ENCODE measurements at places on chromosomes 12 and 14. TPM values are rescaled to one million over a fixed set of nuclear protein-coding genes. Genes with fewer than 3 reads are reported as not detected.

The RTN1 gene
- 8.6 TPM for total RNA-seq

GRCh38 chr14:67319142-67319541 is 40.5 kb downstream of the ATP6V1D start:
- DNase-seq, result no peak

The DPF3 gene
- 4.0 TPM for total RNA-seq

The DEGS2 gene
- 10.5 TPM for total RNA-seq

GRCh38 chr14:105641075-105641937 is 114.9 kb downstream of the TMEM121 start:
- DNase-seq, result no peak

The PTPRB gene
- total RNA-seq, result 9.9 TPM

The CLEC2B gene
- 4.2 TPM for total RNA-seq

DNA sequence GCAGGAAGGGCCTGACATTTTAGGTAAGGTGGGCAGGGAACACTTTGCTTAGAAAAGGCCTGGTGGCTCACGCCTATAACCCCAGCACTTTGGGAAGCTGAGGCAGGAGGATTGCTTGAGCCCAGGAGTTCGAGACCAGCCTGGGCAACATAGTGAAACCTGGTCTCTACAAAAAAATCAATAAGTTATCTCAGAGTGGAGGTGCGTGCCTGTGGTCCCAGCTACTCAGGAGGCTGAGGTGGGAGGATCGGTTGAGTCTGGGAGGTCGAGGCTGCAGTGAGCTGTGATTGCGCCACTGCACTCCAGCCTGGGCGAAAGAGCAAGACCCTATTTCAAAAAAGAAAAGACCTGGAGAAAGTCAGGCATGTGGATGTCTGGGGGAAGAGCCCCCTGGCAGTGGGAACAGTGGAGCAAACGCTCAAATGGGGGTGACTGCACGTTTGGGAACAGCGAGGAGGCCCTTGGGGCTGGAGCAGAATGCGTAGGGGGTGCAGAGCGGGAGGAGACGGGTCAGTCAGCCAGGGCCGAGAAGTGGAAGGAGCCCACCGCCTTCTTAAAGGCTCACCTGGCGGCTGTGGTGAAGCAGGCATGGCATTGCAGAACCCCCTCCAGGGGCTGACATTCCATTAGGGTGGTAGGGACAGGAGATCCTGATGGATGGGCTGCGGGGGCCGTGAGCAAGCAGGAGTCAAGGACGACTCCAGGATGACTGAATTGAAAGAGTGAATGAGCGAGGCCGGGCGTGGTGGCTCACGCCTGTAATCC is 6.2 kb upstream of the KIF26A start:
- no peak for DNase-seq

DNA sequence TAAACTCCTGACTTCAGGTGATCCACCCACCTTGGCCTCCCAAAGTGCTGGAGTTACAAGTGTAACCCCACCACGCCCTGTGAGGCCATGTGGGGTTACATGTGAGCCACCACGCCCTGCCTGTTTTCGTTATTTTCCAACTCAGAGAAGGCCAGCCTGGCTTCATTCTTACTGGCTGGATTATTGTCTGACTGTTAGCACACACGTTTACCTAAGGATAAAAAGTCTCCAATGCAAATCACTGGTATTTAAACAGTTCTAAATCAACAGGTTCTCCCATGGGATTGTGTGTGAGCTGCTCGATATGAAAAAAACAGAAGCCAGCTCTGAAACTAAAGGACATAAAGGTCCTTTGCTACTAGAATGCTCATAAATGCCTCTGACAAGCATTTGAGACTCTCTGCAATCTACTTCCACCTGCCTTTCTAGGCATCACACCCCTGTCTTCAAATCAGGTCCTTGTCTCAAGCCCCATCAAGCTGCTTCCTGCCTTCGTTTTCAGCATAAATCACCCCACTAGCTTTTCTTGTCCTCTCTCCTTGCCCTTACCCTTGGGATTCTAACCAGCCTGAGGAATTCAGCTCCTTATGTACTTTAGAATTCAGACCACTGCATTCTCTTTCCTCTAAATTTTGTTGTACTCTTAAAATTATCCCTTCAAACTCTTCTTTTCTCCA is 265.0 kb downstream of the DUSP6 start:
- peak; percentile 21 for DNase-seq

The FAM186B gene
- total RNA-seq, result not detected

DNA sequence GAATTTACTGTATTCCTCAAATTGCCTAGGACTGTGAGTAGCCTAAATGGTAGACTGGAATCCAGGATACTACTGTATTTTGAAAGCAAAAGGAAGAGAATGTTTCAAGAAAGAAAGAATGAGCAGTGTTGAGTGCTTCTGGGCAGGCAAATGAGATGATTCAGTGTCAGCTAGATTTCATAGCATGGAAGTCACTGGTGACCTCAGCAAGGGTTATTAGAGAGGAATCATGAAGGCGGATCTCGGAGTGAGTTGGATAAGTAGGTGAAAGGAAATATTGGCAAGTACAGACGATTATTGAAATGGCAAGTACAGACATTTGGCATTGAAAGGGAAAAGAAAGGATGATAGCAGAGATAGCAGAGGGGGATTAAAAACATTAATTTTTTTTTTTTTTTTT is 27.1 kb downstream of the VRK1 start:
- no peak for DNase-seq

The ADAM21 gene
- total RNA-seq, result 0.52 TPM

GRCh38 chr14:22477569-22478194 is 111.3 kb downstream of the DAD1 start:
- DNase-seq, result no peak

GRCh38 chr14:26323869-26324268 is 274.0 kb downstream of the NOVA1 start:
- DNase-seq, result no peak

The ITFG2 gene
- 32.4 TPM for total RNA-seq

GRCh38 chr12:3538466-3539030 is 47.5 kb downstream of the PRMT8 start:
- DNase-seq, result peak; percentile 27

The ATG2B gene
- total RNA-seq, result 51.7 TPM

- no peak for DNase-seq
These were observed 12.9 kb downstream of the LRIG3 start for GRCh38 chr12:58907391-58907790.

The RASSF8 gene
- total RNA-seq, result 19.1 TPM

The MFAP5 gene
- total RNA-seq, result 17.9 TPM

GRCh38 chr12:17016116-17016864 is 410.3 kb upstream of the LMO3 start:
- DNase-seq, result no peak

The EEA1 gene
- total RNA-seq, result 5.9 TPM

The GLT1D1 gene
- total RNA-seq, result not detected

The CLEC4A gene
- total RNA-seq, result not detected

- DNase-seq, result no peak
These were observed 8.8 kb upstream of the KRT74 start for GRCh38 chr12:52582486-52582885.

DNA sequence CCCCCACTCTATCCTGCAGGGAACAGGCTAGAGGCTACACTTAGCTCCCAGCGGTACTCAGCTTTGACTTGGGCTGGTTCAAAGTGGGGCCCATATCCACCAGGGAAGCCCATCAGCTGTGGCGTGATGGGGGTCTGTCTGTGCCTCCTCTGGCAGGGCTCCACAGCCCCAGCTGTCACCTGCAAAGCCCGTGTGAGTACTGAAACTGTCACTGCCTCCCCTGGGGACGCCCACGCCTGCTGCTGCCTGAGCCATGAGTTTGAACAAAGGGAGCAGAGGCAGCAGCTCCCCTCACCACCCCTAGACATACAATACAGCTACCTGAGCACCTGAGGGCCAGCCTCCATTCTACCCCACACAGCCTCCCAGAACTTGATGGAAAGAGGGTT is 5.0 kb downstream of the REM2 start:
- DNase-seq, result no peak

DNA sequence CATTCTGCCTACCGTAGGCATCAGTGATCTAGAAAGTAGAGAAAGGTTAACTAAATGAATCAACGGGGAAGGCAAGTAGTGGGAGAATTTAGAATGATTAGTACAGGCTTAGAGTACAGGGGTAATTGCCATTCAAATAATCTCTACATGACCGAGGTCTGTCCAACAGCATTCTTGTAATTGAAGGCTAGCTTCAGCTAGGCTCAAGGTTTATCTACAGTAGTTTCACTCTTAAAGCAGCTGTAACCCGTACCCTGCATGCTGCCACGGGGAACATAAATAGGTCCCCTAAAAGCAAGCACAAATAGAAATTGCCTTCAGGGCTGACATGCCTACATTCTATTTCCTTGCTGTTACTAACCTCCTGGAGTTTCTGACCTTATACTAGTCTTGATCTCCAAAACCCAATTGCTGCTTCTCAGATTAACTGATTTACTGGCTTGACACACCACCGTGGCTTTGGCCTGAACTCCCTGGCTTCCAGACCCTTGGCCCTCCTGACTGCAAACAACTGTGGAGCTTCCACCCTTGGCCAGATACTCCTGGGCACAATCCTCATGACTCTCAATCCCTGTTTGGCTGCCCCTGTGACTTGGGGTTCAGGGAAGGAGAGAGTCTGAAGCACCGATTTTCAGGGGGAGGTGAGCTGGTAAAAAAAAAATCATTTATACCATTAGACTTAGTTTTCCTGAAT is 242.1 kb upstream of the FOXN3 start:
- DNase-seq, result no peak

DNA sequence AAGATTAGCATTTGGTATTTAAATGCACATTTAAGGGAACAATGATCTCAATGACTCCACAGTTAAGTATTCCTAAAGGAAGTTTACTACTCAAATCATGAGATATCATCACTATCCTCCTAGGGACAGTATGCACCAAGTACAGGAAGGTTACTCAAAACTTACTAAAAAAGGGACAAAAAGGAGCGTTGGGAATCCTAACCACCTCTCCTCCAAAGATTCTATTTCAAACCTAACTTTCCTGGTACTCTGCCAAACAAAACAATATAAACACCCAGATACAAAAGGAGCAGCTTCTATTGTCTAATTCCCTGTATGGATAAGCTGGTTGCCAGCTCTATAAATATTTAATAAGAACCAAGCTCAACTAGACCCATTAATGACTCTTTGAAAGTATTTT is 377.7 kb downstream of the NUAK1 start:
- DNase-seq, result no peak

DNA sequence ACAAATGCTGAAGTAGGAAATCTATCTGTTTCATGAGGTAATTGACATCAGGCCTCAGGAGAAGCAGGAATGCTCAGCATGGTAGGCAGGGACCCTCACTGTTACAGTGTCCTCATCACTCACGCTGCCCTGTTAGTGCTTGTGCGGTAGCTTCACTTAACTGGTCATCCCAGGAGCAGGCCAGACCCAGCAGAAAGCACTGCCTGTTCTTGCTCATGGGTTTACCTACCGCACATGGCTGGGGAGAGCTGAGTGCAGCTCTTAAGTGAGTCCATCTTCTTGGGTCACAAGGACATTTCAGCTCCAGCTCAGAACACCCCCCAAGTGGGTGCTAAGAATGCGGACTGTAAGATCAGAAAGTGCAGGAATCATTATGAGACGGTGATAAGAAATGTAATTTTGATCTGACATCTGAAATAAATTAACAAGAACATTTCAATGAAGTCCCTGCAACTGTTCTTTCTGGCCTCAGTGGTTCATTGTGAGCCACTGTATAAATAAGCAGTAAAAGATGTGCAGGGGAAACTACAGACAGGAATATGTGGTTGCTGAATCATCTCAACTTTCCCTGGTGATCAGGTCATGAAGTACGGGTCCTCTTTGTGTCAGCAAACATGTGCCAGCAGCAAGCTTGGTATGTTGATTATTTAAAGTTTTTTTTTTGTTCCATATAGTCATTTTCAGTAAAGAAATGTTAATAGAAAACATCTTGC is 757.7 kb upstream of the TMEM132C start:
- DNase-seq, result no peak

DNA sequence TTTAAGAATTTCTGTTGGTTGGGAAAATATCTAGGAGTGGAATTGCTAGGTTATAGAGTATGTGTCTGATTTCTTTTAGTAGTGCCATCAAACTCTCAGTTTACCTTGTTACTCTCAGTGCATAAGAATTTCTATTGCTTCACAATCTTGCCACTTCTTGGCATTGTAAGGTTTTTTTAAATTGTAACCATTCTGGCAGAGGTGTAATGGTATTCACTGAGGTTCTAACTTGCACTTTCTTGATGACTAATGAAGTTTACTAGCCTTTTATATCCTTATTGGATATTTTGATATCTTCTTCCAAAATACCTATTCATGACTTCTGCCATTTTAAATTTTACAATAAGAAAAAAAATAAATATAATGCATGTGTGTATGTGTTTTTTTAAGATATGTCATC is 478.0 kb downstream of the NAV3 start:
- DNase-seq, result no peak

- no peak for DNase-seq
These were observed 46.5 kb downstream of the ST8SIA1 start for GRCh38 chr12:22287776-22288621.

DNA sequence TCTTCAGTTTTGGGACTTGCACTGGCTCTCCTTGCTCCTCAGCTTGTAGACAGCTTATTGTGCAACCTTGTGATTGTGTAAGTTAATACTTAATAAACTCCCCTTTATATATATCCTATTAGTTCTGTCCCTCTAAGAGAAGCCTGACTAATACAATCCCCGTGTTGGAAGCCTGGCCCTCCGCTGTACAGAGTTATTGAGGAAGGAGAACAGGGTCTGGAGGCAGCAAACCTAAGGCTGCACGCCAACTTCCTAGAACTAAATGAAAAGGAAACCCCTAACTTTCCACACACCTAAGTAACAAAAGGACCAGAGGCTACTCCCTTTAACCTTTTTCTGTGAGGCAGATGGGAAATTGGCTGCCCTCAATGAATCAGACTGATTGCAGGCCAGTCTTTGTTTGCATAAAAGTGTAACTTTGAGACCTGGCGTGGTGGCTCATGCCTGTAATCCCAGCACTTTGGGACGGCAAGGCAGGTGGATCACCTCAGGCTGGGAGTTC is 42.6 kb upstream of the LIMA1 start:
- no peak for DNase-seq

GRCh38 chr12:125856896-125857295 is 791.7 kb downstream of the AACS start:
- DNase-seq, result no peak

DNA sequence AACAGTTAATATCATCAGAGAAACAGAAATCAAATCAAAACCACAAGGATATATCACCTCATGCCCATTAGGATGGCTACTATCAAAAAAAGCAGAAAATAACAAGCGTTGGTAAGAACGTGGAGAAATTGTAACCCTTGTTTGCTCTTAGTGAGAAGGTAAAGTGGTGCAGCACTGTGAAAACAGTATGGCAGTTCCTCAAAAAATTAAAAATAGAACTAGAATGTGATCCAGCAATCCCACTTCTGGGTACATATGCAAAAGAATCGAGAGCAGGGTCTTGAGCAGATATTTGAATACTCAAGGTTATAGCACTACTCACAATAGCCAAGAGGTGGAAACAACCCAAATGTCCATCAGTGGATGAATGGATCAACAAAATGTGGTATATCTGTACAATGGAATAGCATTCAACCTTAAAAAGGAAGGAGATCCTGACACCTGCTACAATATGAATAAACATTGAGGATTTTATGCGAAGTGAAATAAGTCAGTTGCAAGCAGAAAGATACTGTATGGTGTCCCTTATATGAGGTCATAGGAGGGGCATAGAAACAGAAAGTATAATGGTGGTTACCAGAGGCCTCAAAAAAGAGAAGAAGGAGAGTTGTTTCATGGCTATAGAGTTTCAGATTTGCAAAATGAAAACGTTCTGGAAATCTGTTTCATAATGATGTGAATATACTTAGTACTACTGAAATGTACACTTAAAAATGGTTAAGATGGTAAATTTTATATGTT is 131.0 kb upstream of the EEA1 start:
- no peak for DNase-seq
